KG1 (cell line): ENCODE measurements at places on chromosomes 2 and 18.

DNA sequence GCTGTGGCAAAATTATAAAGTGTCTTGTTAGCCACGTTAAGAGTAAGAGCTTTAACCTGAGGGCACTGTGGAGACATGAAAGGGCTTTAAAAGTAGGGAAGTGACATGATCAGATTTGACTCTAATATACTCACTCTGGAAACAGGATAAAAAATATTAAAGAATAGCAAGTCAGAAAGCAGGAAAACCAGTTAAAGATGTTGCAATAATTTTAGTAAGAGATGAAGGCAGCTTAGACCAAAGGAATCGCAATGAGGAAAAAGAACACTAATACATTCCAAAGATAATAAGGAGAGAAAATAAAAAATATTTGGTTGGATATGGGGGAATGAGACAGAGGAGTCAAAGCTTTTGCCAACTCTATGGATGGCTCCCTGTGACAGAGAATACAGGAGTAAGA is 183.8 kb downstream of the DYM start:
- no peak for DNase-seq

GRCh38 chr2:120452131-120452530 is 106.2 kb downstream of the INHBB start:
- DNase-seq = no peak

DNA sequence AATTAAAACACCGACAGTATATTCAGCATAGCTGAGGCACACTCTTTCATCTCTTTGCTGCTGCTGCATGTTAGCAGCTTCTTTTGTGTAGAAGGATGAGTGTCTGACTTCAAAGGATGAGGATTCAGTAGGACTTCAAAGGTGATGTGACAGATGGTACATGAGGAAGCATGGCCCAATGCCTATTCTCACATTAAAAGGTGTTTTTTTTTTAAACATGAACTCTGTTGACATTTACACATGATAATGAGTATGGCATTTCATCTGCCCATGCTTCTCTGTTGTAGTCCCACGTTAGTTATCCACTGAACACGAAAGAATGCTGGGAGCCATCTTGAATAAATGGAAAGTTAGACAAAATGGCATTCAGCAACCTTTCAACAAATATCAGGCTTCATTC is 1950.8 kb upstream of the PIK3C3 start:
- DNase-seq = no peak

GRCh38 chr2:122884889-122885288 is 1129.4 kb downstream of the TSN start:
- DNase-seq = no peak

- no peak for DNase-seq
Measured at GRCh38 chr2:15334644-15335326, 226.3 kb downstream of the NBAS start.

- DNase-seq = peak; percentile 43
Measured at GRCh38 chr2:205390866-205391265, 291.4 kb upstream of the NRP2 start.

- DNase-seq = no peak
Measured at GRCh38 chr2:152446213-152446612, 111.2 kb downstream of the FMNL2 start.

GRCh38 chr2:72889991-72890390 is 2.8 kb downstream of the SPR start:
- no peak for DNase-seq

DNA sequence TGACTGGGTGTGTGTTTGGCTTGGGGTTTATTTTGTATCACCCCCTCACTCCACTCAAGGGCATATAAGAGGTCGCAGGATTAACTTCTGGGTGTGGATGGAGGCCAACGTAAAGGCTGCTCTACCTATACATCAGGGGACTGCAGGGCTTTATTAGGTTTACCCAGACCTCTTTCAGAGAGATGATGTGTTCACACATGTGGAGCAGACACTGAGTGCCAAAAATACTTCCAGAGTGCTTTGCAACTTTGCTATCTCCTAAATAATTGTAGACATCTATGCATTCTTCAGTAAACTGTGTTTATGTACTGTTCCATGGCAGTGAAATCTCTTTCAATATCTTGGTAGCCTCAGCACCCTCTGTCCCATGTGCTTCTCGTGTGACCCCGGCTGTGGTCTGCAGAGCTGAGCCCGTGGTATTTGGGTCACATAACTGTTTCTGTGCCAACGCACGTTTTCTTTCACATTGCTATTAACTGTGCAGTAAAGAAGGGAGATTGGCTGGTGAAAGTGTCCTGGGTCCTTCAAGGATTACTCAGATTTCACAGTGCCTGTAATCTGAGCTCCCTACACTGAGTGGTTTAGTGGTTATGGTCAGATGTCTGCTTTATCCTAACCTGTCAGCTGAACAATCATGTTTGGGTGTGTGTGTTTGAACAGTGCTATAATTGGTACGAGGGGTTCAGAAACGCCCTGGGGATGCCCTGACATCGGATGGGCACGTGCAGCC is 208.1 kb downstream of the VAPA start:
- DNase-seq = no peak

DNA sequence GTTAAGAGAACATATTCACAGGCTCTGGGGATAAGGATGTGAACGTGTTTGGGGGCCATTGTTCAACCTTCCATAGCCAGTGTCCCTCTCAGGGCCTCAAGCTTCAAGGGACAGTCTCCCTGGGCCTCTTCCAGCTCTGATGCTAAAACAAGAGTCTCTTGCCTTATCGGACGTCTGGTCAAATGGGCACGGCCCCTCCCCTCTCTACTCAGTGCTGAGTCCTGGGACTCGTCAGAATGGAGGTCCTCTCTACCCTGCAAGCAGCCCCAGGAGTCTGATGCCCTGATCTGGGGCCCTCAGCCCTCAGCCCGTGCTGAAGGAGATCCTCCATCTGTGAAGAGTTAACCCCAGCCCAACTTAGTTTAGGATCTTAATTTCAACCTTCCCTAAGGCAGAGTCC is 198.2 kb downstream of the ZFP36L2 start:
- no peak for DNase-seq

DNA sequence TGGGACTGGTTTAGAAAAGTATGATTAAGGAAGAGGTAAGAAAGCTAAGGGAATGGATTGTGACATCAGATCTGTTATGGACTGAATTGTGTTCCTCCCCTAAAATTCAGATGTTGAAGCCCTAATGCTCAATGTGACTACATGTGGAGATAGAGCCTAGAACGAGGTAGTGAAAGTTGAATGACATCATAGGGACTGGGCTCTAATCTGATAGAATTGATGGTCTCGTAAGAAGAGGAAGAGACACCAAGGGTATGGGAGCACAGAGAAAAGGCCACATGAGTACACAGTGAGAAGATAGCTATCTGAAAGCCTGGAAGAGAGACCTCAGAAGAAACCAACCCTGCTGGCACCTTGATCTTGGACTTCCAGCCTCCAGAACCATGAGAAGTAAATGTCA is 178.3 kb downstream of the TRIB2 start:
- DNase-seq = no peak

DNA sequence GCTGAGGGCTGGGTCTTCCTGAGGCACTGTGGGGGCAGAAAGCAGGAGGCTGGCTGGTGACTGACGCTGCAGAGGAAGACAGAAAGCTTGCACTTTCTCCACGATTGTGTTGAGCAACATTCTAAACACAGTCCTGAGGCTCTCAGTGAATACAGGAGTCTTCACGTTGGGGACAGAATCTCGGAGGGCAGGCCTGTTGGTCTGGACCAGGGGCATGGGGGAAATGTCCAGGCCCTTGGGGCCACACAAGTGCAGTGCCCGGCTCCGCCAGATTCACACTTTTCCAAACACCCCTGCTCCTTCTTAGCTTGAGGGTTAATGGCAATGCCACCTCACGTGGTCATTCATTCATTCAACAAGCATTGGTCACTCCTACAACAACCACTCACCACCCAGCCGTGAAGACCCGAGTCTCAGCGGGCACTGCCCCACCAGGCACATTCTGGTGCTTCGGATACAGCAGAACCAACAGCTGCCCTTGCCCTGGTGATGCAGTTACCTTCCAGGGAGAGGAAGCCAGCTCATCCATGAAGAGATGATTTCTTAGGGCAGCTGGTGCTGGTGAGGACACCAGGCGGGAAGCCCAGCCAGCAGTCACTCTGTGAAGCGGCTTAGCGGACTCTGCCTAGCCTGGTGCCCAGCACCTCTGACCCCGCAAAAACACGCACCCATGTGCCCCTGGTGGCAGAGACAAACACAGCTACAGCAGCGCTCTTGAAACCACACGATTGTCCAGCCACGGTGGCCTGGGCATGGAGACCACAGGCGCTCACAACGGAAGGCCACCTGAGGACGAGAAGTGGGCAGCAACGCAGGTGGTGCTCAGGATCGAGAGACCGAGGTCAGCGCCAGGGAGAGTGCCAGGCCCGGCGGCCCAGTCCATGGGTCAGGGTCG is 10.9 kb upstream of the GPC1 start:
- no peak for DNase-seq

DNA sequence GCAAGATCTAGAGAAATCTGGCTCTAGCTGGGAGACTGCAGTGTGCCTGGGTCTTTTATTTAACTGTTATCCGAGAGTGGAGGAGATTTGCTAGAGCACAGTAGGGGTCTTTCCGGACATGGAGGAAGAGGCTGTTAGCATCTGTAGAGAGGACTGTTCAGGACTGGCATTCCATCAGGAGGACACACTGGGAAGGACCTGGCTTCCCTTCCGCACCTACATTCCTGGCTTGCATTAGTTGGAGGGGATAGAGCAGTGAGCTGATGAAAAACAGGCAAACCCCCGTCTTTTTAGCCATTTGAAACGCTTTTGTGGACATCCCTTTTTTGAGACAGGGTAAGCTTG is 874 bp upstream of the PIEZO2 start:
- no peak for DNase-seq

- DNase-seq = peak; percentile 5
Measured at GRCh38 chr2:98123286-98123685, 36.3 kb downstream of the VWA3B start.

DNA sequence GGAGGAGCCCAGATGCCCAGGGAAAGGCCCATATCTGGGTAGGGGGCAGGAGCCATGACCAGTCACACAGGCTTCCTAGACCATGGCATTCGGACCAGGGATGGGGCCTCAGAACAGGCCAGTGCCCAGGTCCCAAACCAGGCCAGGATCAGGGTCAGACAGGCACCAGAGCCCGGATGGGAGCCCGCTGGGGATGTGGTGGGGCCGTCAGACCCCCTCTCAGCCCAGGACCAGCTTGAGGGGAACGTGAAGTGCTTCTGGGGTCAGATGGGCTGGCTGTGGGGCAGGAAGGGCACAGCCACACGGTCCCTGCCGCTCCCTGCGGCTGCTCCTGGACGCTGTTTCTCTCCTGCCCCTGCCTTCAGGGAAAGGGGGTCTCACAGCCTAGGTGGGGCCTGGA is 39.1 kb downstream of the SNED1 start:
- no peak for DNase-seq

DNA sequence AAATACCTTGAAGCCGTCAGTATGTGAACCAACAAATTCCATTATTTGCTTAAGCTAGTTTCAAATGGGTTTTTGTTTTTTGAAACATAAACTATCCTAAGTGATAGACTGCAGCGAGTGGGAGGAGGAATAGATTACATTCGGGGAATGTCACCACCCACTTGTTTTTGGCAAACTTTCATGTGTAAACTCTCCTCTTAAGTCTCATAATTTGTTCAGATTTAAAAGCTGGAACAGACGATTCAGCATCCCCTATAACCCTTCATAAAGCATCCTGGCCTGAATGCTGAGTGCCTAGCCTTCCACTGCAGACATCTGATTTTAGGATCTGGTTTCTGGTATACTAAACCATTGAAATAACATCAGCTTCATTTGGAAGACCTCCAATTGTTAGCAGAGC is 51.0 kb downstream of the CPO start:
- no peak for DNase-seq

DNA sequence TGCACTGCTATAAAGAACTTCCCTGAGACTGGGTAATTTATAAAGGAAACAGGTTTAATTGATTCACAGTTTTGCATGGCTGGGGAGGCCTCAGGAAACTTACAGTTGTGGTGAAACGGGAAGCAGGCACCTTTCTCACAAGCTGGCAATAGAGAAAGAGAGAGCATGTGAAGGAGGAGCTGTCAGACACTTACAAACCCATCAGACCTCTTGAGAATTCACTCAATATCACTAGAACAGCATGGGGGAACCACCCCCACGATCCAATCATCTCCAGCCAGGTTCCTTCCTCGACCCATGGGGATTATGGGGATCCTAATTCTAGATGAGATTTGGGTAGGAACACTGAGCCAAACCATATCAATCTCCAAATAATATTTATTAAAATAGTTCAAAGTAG is 729.2 kb upstream of the DDX18 start:
- no peak for DNase-seq

DNA sequence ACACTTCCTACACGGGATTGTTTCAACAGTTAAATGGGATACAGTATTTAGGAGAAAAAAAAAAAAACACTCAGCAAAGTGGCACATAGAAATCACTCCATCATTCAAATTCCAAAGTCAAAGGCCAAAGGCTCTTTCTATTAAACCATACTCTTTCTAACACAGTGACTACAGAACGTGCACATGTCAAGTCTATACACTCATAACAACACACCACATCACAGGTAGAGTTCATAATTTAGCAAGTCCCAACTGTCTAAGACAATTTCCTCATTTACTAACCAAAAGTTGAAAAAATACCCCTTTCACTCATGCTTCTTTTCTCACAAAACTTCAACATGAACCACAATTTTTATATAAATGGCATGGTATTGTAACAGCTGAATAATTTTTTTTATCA is 70.8 kb downstream of the MBOAT2 start:
- no peak for DNase-seq

DNA sequence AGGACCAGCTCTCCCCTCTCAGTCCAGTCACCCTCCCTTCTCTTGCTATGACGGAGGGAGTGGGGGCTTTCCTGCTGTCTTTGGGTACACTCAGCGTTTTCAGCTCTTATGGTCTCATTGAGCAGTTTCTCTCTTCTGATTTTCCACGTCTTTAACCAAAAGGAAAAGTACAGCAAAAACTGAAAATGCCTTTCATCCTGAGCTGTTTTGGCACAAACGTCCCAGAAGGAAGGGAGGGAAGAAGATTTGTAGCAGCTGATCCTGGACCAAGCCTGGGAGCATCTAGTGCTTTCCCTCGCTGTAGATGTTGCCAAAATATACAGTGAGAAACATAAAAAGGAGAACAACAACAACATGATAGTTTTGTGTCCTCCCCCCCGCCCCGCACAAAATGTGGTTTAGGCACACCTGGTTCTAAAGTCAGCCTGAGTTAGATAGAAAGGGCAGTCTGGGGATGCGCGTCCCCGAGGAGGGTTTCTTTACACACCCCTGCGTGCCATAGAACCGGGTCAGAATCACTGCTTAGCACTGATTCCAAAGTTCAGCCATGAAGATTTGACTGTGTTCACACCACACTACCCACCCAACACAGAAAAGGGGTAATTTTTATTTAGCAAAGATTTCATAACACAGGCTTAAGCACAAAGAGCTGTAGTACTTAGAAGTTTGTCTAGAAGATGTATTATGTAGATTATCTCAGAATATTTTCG is 53.4 kb downstream of the SLC40A1 start:
- DNase-seq = no peak

DNA sequence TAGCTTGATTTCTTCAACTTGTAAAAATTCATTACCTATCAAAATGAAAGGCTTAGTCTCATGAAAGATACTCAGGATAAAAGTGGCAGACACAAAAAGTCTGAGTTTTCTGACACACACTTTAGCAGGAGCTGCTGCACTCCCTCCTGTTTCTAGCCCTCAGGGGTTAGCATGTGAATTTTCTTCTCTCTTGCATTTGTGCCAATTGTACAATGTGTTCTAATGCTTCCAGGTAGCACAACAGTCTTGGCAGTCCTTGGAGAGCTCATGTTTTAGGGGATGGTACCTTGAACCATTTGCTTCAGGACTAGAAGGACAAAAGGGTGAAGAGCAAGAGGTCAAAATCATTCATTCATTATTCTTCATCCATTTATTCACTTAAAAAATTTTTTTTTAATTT is 316.8 kb downstream of the AFF3 start:
- DNase-seq = no peak
